A549 treated with DMSO at 1 μM for 4 hours (cell line): ENCODE measurements at places on chromosomes 2 and 18. TPM values are rescaled to one million over a fixed set of nuclear protein-coding genes. Genes with fewer than 3 reads are reported as not detected.

Gene PIEZO2
- total RNA-seq, result 0.73 to 1.0 TPM (median 0.74 TPM) in 5 replicates

Gene ADCYAP1
- total RNA-seq, result not detected in 5 replicates

Gene SERPINB3
- total RNA-seq, result 0.10 to 0.18 TPM (median 0.13 TPM) in 4 of 5 replicates, not detected in the other

Gene ASB18
- not detected in 5 replicates for total RNA-seq

Gene CFAP65
- total RNA-seq, result 0.09 to 0.19 TPM (median 0.15 TPM) in 5 replicates
